ENCODE measurements at places on chromosomes 5 and 9.
A peak's percentile ranks its signal among the peaks of the same experiment; 100 is the strongest.

DNA sequence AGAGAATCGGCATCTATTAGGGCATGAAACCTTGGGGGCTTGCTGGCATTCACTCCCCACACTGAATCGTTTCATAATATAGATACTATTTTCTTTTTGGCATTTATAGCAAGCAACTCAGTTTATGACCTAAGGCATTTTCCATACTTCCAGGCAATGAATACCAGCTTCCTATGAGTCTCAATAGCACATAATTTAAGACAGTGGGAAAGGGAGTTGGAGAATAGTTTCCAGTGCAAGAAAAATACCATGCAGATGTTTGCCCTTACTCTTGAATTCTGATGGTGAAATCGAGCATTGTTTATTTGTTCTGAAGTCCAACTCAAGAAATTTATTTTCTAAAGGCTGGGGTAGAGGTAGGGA is 175.8 kb upstream of the KLF9 start:
- DNase-seq = no peak

DNA sequence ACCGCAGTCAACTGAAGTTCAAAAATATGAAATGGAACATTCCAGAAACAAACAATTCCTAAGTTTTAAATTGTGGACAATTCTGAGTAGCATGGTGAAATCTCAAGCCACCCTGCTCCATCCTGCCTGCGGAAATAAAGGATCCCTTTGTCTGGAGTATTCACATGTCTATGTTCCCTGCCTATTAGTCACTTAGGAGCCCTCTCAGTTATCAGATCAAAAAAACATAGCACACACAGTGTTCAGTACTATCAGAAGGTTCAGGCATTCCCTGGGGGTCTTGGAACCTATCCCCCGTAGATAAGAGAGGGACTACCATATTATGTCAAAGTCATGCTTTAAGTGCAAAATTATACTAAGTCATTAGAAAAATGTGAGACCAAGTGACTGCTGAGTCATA is 300.8 kb downstream of the SEMA5A start:
- no peak for DNase-seq

DNA sequence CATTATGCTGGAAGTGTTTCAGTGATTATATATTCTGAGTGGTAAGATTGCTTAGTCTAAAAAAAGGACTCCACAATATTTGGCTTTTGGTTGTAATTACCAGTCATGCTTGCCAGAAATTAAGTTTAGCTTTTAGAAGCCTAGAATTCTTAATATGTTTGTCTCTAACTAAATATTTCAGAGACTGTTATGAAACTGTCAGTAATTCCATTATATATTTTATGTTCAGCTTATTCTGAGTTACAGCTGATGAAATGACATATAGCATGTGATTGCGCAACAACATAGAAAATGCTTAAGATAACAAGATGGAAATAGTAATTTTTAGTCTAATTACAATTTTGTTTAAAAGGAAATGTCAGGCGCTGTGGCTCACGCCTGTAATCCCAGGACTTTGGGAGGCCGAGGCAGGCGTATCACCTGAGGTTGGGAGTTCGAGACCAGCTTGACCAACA is 44.2 kb downstream of the KIAA1958 start:
- no peak for DNase-seq

DNA sequence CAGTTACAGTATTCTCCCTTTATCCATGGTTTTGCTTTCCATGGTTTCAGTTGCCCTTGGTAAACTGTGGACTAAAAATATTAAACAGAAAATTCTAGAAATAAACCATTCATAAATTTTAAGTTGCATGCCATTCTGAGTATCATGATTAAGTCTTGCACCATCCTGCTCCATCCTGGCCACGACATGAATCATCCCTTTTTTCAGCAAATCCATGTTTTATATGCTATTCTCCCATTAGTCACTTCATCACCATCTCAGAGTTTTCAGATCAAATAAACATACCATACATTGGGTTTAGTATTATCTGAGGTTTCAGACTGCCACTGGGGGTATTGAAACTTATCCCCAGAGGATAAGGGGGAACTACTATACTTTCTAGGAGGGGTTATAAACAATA is 234.4 kb upstream of the ATP10B start:
- no peak for DNase-seq

GRCh38 chr5:172002310-172002709 is 4.1 kb downstream of the FBXW11 start:
- DNase-seq = no peak

DNA sequence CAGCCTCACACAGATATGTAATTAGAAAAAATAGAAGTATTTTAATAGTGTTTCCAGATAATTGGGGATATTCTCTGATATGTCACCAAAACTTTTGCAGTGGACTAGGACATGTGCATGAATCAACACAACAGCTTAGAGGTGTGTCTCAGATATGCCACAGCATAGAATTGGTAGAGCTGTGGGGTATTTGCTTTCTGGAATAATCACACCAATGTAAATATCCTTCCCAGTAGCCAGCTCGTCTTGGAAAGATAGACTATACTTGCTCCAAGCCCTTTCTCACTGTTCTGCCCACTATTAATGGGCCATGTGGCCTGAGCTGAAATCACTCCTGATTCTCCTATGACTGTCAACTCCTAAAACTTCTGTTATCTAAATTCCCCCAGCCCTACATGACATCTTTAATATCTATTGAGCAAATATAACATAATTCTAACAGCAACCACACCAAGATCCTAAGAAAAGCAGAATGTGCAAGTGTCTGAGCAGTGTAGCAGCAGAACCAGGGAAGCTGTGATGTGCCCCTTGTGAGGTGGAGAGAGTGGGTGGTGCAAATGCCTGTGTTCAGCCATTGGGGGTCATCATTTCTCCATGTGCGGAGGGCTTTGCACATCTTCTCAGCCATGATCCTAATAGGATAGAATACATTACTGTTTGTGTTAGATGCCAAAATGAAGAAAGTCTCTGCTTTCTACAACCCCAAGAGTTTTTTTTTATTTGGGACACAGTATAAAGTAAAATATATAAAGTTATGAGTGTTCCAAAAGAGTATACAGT is 65.0 kb downstream of the MELK start:
- no peak for DNase-seq

DNA sequence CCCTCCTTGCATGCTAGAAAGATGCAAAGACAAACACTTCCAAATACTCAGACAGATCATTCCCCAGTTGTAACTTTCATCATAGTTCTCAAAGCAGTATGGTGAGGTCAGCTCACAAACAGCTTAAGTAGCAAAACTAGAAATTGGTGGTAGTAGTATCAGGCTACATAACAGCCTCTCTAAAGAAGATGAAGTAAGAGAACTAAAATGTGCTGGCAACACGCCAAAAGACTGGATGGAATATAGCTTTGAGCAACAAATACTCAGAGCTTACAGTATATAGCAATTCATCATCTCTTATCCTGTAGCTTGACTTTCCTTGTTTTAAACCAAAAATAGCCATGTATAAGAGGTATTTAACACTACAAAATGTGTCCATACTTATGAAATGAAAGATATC is 7.5 kb downstream of the PFDN1 start:
- DNase-seq = no peak

- peak; percentile 59 for DNase-seq
Measured at GRCh38 chr9:4927701-4928100, 57.4 kb upstream of the JAK2 start.

DNA sequence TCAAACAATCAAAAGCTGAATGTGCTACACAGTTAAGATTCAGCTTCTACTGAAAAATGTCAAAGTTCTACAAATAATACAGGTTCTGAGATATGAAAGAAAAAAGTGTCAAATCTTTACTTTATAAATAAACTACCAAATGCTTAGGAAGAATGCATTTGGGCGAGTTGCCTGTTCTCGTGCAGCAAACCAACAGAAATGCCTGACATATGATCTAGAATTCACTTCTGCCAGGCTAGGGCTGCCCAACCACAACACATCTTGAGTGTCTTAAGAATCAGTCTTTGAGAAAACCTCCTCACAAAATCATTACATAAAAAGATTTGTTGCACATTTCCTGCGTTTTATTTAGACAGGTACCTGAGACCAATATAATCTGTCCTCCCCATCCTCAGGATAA is 42.2 kb downstream of the ANKH start:
- DNase-seq = no peak

- no peak for DNase-seq
Measured at GRCh38 chr5:83192947-83193346, 115.6 kb downstream of the XRCC4 start.

GRCh38 chr5:84885485-84886258 is 501.0 kb upstream of the EDIL3 start:
- DNase-seq = no peak

- no peak for DNase-seq
Measured at GRCh38 chr9:3682186-3682585, 156.4 kb upstream of the RFX3 start.

GRCh38 chr5:180315762-180316212 is 23.9 kb upstream of the MAPK9 start:
- DNase-seq = peak; percentile 27

GRCh38 chr9:108484468-108484867 is 371.3 kb downstream of the ACTL7B start:
- DNase-seq = no peak

DNA sequence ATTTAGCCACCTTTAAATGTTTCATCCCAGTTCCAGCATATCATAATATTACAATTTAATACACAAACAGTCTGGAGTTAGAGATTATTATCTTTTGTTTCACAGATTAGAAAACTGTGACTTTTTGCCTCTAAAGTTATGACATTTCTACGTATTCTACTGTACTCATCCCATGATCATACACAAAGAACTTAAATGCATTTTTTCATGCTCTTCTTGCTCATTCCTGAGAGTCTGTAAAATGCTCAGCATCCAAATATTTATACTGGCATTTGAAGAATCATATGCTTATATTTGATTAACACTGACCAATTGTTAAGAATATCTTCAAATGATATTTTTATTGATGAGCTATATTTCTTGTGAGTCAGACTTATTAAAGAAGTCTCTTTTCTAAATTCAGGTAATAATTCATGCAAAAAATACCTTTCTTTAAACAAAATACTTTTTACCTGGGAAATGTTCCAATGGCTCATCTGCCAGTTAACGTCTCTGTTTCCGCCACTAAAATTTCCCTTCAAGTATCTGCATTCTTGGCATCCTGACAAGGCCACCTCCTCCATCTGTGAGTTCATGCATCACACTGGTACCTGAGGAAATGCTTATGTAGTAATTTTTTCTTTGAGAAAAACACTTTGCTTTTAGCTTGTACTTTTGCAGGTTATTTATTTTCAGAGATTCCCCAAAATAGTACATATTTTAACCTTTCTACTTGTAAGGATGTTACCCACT is 139.6 kb upstream of the RASA1 start:
- no peak for DNase-seq

DNA sequence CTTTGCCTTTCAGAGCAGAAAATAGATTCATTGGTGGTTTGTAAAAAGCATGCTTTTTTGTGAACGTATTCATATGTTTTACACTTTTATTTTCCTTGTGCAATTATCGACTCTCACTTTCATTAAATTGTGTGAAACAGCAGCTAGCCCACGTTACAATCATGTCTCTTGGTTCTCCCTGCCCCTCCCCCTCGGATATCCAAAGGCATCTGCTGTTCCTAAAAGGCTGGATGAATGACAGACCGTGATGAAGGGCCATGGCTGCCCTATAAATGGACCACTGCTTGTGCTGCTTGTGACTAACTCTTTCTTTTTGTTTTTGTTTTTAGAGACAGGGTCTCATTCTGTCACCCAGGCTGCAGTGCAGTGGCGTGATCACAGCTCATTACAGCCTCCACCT is 17.0 kb upstream of the SEMA4D start:
- no peak for DNase-seq

DNA sequence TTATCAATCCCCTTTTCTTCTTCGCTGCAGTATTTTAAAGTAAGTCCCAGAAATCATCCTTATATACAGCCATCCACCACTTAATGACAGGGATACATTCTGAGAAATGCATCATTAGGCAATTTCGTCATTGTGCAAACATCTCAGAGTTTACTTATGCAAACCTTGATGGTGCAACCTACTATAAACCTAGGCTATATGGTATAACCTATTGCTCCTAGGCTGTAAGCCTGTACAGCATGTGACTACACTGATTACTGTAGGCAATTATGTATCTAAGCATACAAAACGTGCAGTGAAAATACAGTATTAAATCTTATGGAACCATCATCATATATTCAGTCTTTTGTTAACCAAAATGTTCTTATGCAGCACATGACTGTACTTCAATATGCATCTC is 36.8 kb downstream of the SAXO1 start:
- DNase-seq = no peak

DNA sequence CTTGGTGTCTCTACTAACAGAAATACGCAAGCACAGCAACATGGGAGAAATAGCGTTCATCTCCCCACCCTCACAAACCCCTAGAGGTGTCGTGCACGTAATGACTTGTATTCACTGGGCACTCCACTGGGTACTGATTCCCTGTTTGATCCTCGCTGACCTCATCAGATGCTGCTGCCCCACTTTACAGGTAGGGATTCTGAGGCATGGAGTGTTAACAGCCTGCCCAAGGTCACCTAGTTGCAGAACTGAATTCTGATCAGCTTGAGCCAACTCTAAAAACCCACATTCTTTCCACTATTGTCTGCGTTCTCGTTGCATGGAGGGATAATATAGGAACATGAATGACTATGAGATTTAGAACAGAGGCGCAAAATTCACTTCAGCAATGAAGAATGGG is 96.3 kb downstream of the TRIO start:
- no peak for DNase-seq

GRCh38 chr5:104186100-104186499 is 623.5 kb upstream of the NUDT12 start:
- no peak for DNase-seq

GRCh38 chr5:160979385-160979784 is 127.4 kb upstream of the ATP10B start:
- no peak for DNase-seq

- DNase-seq = no peak
Measured at GRCh38 chr9:95004411-95005277, 278.1 kb downstream of the AOPEP start.

DNA sequence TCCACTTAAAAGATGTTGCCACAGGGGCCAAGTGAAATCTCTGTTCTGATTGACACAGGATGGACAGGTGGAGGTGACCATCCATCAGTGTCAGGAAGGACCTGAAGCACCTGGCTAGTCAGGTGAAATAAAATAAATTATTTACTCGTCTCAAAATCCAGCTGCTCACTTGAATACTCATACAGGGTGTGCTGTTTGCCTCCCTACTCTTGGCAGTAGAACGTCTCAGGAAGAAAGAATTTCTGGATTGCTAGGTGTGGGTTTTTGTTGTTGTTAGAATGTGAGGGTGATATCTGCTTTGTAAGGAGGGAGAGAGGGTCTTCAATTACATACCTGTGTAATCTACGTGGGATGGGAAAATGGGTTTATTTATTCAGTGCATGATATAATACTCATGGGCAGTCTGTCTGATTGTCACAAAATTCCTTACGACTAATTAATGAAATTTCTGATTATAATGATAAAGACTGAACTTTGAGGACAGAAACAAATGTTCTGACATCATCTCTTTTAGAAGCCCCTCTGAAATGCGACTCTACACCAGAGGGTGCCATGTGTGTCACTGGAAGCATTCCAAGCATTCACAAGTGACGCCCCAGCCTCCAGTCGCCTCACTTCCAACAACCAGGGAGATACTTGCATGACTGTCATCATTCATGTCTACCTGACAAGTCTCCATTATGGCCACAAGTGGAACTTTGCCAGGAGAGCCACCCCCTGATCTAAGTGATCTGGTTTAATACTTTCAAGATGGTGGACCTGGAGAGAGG is 218.4 kb downstream of the GAPVD1 start:
- DNase-seq = no peak

GRCh38 chr9:40927260-40927631 is 201.2 kb downstream of the FOXD4L6 start:
- DNase-seq = no peak
